ENCODE measurements at places on chromosomes 5 and 9.

DNA sequence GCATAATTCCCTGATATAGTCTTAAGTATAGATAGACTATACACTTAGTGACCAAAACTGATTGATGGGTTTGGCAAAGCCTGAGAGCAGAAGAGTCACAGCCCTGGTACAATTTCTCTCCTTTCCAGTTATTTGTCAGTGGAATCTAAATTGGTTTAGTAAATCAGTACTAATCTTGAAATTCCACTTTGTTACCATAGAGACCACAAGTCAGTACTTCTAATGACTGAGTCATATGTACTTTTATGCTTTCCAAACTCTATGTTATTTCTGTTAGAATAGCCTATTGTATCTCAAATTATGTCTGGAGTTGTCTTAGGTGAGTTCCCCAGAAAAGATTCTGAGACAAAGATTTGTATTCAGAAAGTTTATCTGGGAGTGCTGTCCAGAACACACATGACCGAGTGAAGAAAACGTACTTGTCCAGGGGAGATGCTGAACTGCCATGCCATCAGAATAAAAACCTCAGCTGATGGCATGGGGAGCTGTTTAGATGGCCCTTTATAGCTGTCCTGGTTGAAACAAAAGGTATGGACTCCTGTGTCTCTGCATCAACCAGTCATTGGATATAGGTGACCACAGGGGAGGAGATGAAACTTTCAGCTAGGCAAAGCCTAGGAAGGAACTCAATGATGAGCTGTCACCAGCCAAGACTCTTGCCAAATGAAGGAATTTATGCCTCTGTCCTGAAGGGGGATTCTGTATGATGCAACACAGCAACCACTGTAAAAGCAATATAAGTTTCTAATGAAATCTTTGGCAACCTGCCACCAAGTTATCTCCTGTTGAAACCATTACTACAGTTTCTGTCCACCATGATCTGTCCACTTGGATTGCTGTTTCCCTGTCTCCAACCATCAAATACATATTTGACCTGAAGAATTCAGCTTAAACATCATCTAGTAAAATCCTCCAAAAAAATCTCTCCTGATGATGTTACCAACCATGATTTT lies 18.0 kb upstream of the SMC2 start:
- no peak for DNase-seq

DNA sequence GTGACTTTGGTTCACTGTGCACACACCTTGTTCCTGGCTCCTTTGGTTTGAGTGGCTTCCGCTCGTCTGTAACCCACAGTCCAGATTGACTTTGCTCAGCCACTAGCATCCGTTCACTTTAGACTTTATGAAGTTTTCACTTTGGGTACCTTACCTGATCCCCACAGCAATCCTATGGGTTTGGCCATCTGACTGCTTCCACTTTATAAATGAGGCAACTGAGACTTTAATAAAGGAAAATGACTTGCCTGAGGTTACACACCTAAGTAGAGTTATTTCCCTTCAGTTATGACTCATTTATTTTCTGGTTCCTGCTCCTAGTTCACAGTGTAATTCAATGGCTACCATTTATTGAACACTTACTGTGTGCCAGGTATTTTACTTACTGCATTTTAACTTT lies 94.2 kb upstream of the SAP30L start:
- DNase-seq: no peak

DNA sequence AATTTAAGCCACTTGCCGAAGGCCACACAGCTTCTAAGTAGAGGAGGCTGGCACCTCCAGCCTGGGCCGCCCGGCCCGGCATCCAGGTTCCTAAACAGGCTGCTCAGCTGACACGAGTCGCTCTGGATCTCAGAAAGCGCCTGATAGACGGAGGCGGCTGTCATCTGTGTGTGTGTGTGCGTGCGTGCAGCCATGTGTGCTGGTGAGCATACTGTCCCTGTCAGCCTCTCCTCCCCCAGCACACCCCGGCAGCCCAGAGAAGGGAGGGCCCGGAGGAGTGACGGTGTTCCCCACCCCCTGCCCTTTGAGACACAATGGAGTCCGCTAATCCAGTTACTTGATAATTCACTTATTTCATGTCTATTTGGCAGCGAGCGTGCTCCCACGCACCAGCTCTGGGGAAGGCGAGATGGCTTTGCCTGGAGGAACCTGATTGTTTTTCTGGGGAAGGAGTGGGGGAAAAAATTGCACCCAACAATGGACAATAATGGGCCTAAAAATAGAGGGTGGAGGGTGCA lies 20.0 kb downstream of the NTNG2 start:
- no peak for DNase-seq

GRCh38 chr5:74261421-74261820 lies 379.1 kb downstream of the ENC1 start:
- no peak for DNase-seq

GRCh38 chr5:53777864-53778618 lies 217.6 kb downstream of the NDUFS4 start:
- no peak for DNase-seq

DNA sequence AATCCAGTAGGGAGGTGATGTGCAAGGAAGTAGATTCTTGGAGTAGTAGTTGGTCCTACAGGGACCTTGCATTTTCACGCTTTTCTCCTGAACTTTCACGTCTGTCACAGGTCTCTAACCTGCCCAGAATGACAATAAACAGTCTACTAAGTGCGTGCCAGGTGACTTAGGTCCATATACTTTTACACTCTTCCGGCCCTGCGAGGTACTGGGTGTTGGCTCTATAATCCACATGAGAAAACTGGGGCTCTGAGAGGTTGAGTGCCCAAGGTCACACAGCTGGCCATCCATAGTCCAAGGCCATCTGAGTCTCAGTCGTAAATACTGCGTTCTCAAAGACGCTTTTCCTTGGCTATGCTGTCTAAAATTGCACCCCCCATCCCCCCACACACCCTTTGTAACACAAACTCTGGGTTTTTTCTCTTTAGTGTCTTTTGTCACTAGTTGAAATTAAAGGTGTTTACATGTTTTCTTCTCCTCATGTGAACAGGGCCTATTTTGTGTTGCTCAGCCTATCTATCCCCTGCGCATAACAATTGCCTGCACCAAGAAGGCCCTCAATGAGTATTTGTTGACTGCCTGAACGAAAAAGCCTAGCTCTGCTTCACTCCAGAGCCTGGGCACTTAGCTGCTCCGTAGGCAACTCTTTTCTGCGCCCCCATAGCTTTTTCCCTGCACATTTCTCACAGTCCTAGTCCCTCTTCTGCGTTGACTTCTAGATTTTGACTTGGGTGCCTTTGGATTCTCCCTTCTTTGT lies 943 bp downstream of the SFXN1 start:
- DNase-seq: no peak

- DNase-seq: no peak
Measured at GRCh38 chr5:66898241-66898995, 298.2 kb downstream of the CD180 start.

- DNase-seq: no peak
Measured at GRCh38 chr5:146441896-146442295, 5.2 kb upstream of the TCERG1 start.

- no peak for DNase-seq
Measured at GRCh38 chr5:171632616-171633015, 153.0 kb upstream of the SMIM23 start.

DNA sequence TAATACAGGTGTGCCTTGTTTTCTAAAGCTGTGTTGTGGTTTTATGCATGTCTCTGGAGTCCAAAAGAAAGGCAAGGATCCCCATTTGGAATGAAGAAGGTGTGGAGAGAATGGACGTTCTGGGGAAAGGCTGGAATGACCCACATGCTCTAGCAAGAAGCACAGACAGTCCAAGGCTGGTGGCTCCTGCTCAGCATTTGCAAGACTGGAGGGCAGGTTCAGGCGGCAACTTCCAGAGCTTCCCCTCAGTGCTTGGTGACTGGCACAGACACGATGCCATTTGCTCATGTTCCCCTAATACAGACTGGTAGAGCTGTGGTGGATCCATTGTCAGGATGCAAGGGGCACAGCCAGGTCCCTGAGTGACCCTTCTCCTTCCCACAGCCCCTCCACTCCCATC lies 8.2 kb downstream of the SLC22A4 start:
- DNase-seq: no peak

DNA sequence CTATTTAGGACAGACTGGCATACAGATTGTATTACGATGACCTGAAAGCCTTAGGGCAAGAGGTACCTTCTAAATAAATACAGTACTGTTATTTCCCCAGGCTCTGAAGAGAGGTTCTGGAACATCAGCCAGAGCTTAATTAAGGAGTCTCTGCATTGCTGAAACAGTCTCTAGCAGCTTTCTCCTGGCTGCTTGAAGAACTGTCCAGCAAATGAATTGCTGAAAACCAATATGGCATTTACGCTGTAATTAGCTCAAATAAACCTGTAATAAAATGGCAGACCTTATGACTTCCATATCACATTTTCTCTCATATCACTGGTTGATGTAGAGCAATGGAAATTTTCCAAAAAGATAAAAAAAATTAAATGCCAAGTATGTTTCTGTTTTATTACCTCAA lies 636.3 kb downstream of the GABRG2 start:
- no peak for DNase-seq

DNA sequence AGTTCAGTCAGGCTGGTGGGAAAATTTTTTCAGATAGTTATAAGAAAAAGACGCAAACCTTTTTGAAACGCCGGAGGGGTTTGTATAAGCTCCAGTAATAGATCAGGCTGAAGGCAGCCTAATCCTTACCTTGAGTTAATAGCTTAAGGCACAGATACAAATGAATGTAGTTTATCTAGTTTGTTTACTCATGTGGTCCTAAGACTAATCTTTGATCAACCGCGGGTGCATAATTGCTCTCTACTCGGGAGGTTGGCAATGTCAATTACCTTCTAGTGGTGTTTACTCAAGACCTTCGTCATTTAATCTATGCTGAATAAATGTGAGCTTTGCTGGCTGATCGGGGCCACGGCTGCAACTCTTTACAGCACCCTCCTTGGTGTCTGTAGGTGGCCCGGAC lies 665 bp upstream of the INSL4 start:
- DNase-seq: no peak

DNA sequence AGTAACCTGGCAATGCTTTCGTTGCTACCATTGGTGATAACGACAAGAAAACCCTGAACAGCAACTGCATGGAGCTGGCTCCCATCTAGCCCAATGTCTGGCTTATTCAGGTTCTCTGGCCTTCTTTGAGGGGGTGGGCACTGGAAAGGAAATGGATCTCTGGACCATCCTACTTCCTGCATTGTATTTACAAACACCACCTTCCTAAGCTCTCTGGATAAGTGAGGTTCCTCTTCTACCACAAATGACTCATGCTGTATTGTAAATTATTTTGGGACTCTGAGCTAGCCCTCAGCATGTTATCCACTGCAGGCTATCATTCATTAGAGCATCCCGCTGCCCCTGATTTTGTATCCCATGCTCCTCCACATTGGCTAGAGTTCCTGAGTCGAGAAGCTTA lies 136.9 kb upstream of the KLF9 start:
- no peak for DNase-seq

DNA sequence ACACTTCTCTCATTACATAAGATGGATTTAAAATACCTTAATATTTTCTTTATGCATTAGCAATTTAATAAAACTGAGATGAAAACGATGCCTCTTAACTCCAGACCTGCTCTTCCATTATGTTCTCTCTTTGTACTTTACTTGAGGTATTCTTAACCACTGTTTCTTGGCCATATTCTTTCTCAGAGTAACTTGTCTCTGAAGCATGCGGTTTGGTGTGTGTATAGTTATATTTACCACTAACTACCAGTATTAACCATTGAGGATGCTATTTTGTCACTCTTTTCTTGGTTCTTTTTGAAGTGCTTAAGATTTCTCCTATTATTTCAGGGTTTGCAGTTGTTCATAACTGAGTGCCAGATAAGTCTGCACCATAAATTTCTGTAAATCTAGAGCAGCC lies 17.9 kb downstream of the TMEM167A start:
- DNase-seq: no peak

GRCh38 chr5:125402787-125403186 lies 656.3 kb upstream of the ZNF608 start:
- DNase-seq: no peak

DNA sequence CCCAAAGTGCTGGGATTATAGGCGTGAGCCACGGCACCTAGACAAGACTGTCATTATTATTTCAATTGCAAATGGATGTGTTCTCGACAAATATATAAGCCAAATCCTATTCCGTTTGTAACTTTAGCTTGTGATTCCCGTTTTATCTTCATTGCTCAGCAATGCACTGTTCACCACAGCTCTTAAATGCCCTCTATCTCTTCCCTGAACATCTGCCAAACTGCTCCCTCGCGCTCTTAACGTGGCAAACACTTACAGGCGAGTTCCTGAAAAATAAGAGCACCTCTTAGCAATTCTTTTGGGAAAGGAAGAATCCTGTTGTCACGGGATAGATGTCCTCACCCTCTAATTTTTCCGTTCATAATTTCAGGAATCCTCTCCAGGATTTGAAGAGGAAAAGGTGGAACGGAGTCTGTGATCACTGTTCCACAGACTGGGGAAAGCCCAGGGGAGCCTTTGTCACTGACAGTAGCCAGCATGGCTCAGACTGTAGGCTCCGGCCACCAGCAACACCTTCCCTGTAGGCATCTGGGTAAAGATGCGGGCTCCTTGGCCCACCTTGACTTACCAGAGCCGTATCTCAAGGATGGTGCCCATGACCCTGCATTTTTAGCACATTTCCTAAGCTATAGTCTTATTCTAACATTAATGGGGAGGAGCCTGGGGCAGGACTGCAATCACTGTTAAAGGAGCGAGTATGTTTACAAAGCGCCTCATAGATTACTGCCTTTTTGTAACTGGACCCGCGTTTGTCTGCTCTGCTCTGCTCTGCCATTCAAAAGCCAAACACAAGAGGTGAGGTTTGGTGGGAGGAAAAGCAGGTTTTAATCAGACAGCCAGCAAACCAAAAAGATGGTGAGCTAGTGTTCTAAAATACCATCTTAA lies 20.2 kb upstream of the GNPDA1 start:
- peak; percentile 32 for DNase-seq

DNA sequence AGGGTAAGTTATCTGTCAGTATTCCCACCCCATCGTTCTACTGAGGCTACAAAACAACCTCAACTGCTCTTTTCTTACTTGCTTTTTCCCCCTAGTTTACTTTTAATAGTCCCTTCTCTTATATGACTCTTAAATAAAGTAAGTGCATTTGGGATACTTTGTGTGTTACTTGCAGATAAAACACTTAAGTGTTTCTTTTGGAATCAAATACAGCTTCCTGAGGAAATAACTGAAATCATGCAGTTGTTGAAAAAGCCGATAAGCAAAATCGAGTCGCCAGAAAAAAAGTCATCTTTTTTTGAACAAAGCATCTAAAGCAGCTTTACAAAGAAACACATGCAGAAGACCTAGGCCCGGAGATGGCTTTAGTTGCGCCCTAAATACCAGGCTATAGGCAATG lies 53.5 kb upstream of the EPB41L4A start:
- DNase-seq: no peak
